Left renal cortex interstitium (tissue), 4 donors: ENCODE measurements at places on chromosomes 16 and 17.

DNA sequence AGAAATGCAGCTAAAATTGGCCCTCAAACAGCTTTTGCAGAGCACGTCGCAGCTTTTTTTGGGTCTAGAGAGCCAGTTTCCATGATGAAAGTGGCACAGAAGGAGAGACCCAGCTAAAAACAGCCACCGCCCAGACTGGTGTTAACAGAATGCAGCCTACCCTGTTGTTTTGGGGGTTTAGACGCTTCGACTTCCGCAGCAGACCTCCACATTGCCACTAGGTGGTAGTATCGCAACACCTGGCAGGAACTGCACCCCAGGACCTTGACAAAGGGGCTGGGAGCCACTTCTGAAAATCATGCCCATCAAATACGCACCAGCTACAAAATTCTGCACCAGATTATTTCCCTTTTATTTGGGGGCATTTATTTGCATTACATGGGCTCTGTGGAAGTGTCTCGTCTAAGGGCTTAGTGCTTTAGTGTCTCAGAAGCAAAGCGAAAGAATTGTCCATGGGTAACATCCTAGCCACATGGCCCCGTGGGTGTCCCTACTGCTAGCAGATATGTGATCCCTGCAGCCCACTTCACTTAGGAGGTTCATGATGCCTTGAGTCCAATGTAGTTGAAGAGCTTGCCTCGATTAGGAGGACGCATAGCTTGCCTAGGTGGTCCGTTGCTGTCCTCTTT lies 167.1 kb downstream of the HAPSTR1 start:
- no peak for DNase-seq

- no peak for DNase-seq
Observed at GRCh38 chr17:34398990-34399389, 36.0 kb upstream of the CCL1 start.

GRCh38 chr16:54538276-54538675 lies 251.7 kb upstream of the IRX3 start:
- no peak for DNase-seq

GRCh38 chr16:56672761-56673536 lies 3.3 kb downstream of the MT1H start:
- DNase-seq: no peak

DNA sequence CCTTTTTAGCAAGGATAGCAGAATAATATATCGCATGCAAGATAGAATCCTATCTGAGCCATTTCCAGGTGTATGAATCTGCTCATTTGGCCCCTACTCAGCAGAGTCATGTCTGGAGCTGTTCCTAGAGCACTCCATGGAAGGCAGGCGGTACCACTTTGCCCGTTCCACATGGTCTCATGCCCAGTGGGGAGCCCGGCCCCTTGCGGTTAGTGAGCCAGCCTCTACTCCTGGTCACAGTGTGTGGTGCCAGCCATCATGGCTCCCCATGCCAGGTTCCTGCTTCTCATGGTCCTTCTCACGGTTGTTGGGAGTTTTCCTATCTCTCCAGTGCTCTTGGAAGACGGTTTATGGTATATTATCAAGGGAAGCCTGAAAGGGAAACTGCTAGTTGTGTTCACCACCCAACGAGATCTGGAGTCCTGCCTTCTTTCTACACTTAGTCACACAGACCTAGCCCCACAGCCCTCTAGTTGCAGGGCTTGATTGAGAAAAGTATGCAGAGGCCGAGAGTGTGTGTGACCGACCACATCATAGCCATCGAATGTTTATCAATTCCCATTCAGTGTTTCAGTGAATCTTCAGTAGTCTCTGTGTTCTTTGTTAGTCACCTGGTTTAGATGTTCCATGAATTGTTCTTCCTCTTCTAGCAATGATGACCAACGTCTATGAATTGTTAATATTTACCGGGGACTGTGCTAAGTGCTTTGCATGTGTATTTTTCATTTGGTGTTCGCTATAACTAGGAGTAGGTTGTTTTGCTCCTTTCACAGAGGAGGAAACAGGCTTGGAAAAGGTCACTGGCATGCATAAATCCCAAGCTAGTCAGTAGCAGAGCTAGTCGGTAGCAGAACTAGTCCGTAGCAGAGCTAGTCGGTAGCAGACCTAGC lies 9.6 kb downstream of the JPT2 start:
- no peak for DNase-seq

- no peak for DNase-seq
Observed at GRCh38 chr16:27149986-27150385, 53.3 kb upstream of the KDM8 start.

- no peak for DNase-seq
Observed at GRCh38 chr17:3894911-3895343, 2.1 kb upstream of the CAMKK1 start.

DNA sequence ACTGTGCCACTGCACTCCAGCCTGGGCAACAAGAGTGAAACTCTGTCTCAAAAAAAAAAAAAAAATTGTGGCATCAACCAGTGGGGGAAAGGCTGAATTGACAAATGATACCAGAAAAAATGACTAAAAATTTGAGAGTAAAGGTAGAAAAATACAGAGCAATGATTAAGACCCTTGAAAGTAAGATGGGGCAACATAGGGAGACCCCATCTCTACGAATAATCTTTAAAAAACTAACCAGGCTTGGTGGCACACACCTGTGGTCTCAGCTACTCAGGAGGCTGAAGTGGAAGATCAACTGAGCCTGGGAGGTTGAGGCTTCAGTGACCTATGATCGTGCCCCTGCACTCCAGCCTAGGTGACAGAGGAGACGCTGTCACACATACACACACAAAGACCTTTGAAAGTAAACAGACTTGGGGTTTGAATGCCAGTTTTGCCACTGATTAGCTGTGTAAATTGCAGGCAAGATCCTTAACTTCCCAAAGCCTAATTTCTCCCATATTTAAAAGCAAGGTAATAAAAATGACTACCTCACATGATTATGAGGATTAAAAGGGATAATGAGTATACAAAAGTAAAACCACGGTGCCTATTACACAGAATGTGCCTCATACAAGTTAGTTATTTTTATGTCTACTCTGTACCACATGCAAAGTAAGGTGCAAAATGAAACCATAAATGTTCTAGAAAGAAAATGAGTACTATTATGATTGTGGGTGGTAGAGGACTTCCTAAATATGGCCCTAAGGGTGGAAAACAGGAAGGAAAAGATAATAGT lies 21.7 kb upstream of the PAFAH1B1 start:
- DNase-seq: no peak

GRCh38 chr16:56923481-56924091 lies 8.4 kb upstream of the HERPUD1 start:
- DNase-seq: no peak

- DNase-seq: no peak
Observed at GRCh38 chr17:10623737-10624338, 33.3 kb downstream of the MYH3 start.

GRCh38 chr17:47738178-47738577 lies 5.1 kb downstream of the TBX21 start:
- no peak for DNase-seq

DNA sequence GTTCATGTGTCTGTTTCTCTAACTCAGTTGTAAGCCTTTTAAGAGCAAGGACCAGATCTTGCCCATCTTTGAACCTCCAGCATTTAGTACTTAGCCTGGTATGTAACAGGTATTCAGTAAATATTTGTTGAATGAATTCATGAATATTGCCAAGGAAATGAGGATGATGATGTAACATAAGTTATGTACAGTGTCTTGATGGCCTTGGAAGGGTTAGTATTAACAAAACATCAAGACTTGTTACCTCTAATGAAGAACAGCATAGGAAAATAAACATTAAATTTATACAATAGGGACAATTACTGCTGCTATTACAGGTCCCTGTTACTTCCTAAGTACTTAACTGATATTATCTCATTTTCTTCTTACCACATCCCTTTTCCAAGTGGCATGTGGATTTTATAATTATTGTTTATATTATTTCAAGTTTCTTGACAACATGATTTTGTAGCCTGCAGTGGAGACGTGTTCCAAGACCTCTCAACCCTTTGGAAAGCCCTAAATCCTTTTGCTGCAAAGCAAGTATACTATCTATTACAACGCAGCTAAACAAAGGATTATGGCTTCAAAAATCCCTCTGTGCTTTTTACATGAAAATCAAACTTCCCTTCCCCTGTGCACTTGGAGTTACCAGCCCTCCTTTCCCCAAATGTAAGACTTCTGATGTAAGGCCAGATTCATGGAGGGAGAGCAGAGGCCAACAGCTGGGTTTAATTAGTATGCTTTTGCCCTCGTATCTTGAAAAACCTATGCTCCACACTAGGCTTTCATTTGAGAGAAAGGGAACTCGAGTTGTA lies 77.4 kb upstream of the SMIM36 start:
- DNase-seq: no peak

GRCh38 chr16:80948886-80949493 lies 57.7 kb downstream of the CMC2 start:
- no peak for DNase-seq
